ENCODE measurements at places on chromosomes 4 and X.

- DNase-seq: no peak
Observed at GRCh38 chr4:26263165-26263564, 57.6 kb upstream of the RBPJ start.

GRCh38 chr4:2702770-2703169 lies 53.4 kb downstream of the TNIP2 start:
- no peak for DNase-seq

DNA sequence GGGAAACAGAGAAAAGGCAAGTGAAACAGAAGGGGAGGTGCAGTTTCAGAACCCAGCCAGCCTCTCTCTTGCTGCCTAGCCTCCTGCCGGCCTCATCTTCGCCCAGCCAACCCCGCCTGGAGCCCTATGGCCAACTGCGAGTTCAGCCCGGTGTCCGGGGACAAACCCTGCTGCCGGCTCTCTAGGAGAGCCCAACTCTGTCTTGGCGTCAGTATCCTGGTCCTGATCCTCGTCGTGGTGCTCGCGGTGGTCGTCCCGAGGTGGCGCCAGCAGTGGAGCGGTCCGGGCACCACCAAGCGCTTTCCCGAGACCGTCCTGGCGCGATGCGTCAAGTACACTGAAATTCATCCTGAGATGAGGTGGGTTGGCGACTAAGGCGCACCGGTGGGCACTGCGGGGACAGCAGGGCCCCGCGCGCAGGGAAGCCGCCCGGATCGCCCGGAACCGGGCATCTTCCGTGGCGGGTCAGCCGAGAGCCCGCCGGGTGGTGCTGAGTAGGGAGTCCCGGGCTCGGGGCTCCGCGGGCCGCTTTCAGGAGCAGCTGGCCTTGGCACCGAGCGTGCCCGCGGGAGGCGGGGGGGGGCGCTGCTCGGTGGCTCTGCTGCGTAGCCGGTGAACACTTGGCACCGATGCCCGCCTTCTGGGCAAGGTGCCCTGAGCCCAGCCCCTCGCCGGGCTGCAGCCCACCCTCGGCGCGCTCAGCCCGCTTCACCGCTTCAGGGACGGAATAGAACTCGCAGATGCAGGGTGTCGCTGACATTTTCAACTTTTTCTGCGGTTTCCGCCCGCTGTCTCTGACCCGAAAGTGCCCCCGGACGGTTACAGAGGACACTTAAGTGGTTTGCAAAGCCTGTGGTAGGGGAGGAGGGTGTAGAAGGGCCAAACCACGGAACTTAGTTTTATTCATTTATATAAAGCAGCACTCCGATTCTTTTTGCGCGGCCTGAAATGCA lies at the start of gene CD38:
CD38 (plus strand) TSS at position 40 of the 953 bp plus-strand sequence; CDS start at position 127, 87 bp downstream.
- DNase-seq: no peak

- no peak for DNase-seq
Observed at GRCh38 chr4:71648448-71648847, 135.4 kb downstream of the GC start.

DNA sequence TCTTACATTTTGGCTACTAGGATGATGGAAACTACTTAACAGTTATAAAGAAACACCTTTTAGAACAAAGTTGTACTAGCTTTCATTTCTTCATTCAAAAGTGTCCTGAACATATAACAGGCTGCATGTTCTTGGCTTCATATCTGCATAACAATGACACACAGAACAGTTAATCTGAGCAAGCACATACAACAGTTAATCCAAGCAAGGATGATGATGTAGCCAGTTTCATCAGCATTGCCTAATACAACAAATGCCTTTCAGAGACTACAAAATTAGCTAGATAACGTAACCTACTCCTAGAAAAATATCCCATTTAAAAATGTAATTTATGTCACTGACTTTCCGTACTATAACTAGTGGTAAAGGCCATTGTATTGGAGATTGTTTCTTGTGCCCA lies 182.1 kb downstream of the SCFD2 start:
- no peak for DNase-seq

DNA sequence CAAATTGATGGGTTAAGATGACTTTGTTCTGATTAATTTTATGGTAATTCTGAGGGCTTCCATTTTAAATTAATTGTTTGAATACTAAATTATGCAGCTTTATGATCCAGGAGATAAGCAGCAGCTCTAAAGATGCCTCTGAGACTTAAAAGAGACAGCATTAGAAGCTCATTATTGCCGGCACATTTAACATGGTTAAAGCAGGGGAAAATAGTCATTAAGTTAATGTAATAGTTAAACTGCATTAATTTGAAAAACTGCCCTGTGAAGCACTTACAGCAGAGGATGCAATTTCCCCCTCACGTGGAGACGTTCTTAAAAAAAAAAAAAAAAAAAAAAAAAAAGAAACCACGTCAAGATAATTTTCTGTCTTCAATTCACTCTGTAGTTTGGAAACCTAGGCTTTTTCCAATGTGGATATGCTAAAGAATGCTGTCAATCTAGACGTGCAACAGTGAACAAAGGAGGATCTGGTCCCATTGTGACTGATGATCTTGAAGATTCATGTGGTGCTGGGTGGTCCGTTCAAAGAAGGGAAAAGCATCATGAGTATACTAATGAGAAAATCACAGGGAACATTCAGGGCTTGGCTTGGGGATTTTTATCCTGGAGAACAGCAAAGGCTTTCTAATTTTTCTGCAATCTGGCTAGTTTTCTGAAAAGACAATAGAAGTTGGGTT lies 440.6 kb upstream of the HS3ST1 start:
- DNase-seq: no peak

DNA sequence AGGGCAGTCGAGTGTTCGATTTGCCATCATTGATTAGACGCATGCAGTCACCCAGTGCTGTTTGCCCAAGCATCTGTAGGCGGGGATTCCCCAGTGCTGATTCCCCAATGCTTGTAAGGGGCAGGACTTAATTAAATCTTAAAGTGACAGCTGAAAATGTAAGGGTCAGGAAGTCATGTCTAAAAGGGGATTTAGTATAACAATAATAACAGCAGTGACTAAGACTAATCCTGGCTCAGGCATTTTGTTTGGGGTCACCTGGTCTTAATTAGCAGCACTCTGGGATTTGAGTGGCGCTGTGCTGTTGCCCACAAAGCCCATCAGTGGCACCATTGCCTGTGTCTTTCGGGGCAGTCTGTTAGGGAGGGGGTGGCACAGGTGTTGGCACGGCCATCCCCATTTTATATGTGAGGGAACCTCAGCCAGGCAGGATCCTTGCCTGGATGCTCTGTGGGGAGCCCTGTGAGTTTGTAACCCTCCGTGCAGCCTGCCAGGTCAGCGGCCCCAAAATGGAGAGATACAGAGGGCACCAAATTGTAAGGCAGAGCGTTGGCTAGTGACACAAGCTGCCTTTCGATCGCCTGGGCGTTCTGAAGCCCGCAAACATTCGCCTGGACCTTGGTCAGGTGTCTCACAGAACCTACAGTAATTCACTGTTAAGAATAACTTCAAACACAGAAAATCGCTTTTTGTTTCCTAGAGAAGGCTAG lies 146.7 kb downstream of the TBL1X start:
- DNase-seq: no peak

- no peak for DNase-seq
Observed at GRCh38 chr4:181597766-181598165, 645.4 kb upstream of the TENM3 start.
